ENCODE measurements at places on chromosomes 1 and 21.
A peak's percentile ranks its signal among the peaks of the same experiment; 100 is the strongest.

DNA sequence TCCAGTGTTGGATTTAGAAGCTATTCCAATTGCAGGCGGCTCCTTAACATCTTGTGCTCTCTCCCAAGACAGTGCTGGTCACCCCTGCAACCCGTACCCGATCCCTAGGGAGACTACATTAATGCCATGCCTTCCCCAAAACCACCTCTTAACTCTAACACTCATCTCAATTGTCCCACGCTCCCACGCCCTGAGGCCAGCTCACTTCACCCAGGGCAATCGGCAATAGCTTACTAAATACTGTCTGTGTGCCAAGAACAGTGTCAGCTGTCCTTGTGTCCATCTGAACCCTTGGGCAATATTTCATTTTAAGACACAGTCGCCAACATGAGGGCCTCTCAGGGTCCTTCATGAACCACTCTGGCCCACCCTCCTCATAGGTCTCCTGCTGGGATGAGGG lies 13.9 kb downstream of the C1orf198 start:
- DNase-seq: no peak

GRCh38 chr1:225448146-225448805 lies 20.4 kb upstream of the LBR start:
- DNase-seq: no peak

- DNase-seq: no peak
Observed at GRCh38 chr1:207069061-207069460, 16.0 kb downstream of the PFKFB2 start.

- DNase-seq: no peak
Observed at GRCh38 chr1:27299385-27300271, 22.3 kb upstream of the TMEM222 start.

DNA sequence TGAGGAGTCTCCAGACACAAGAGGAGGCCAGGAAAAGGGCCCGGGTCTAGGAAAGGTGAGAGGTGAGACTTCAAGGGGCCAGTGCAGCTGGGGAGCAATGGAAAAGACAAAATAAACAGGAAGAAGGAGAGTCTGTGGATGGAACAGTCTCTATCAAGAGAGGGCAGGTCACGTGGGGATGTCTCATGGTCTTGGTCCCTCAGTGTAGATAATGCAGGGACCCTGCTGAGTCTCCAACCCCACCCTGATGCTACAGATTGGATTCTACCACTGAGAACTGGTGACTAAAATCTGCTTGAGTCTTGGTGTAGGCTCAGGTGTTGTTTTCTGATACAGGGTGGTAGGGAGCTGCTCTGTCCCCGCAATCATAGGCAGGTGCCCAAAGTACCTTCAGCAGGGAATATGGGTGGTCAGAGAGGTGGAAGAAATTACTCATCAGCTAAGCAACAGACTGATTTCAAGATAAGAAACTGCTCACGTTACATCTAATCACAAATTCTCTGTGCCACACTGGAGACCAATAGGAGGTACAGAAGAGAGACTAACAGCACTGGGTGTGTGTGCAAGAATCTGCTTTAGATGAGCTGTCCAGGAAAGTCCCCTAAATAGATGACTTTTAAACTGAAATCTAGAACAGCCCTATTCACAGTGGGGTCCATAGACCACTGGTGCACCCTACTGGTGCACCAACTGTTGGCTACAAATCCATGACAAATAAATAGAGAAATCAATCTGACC lies 101.5 kb upstream of the TLR5 start:
- DNase-seq: no peak

- DNase-seq: no peak
Observed at GRCh38 chr1:11429226-11429625, 49.7 kb upstream of the DISP3 start.

DNA sequence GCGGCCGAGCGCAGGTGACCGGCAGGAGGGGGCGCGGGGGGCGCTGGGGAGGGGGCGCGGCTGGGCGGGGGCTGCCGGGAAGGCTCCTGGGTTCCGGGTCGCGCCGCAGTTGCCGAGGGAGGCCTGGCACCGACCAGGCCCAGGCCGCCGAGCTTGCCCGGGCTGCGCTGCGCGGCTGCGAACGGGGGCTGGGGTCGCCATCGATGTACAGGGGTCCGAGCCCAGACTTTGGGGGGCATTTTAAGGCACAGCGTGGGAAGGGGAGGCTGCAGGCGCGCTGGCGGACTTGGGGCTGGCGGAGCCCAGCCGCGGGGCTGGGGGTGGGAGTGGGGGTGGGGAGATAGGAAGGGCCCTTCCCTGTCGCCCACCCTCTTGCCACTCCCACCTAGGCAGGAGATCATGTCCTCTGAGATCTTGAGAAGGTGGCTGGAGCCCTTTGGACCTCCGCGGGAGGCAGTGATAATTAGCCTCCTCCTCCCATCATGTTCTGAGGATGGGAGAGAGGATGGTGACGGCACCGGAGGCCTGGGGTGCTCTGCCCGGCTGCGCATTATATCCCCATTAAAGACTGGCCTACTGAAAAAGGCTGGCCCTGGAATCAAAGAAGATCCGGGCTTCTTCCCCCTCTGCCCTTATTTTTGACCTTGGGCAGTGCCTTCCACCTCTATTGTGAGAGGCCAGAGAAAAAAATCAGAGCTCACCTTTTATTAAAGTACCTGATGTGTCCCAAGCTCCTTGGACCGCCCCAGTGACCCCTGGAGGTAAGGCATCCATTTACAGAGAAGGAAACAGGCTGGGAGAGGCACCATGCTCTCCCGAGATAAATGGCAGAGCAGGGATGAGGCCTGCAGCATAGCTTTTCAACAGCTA lies 497 bp downstream of the FBXO44 start:
- DNase-seq: no peak

GRCh38 chr1:209080170-209080781 lies 503.2 kb upstream of the CAMK1G start:
- DNase-seq: no peak

GRCh38 chr1:46036894-46037839 lies 95.3 kb downstream of the PIK3R3 start:
- peak; percentile 76 for DNase-seq

- DNase-seq: no peak
Observed at GRCh38 chr21:42336054-42336453, 14.7 kb downstream of the TFF2 start.

- no peak for DNase-seq
Observed at GRCh38 chr1:33615546-33615945, 143.1 kb downstream of the ZSCAN20 start.

DNA sequence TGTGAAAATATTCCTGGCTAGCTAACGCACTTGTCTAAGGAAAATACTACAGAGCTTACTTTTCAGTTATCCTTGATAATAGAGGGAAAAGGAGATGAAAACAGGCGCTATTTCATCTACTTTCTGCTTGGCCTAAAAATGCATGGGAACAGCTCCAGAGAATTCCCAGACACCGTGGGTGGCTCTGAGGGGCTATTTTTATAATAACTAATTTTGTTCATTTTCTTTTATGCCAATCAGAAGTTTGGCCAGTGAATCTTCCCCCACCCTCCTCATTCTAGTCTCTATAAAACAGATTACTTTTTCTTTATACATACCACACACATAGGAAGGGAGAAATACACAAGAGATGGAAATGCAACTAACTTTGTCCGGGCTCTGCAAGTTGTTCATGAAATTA lies 322.9 kb downstream of the SETD4 start:
- no peak for DNase-seq

GRCh38 chr1:179951383-179952144 lies 3.0 kb upstream of the CEP350 start:
- no peak for DNase-seq

Measured in stimulated activated CD8-positive, alpha-beta memory T cell treated with anti-CD3 and anti-CD28 coated beads, Interleukin-7, amount 100 ng/mL, for 24 hours (primary cell).